ENCODE measurements at places on chromosomes 4 and X. TPM values are rescaled to one million over a fixed set of nuclear protein-coding genes. Genes with fewer than 3 reads are reported as not detected.

The CLTRN gene
- total RNA-seq = 1.2 TPM

The CXorf49B gene
- not detected for total RNA-seq

The RHOXF2 gene
- not detected for total RNA-seq

The NAP1L2 gene
- 1.6 TPM for total RNA-seq

The HMGN5 gene
- total RNA-seq = 2.7 TPM

The SPANXA1 gene
- total RNA-seq = 0.18 TPM

The DBET gene
- not detected for total RNA-seq

The XAGE5 gene
- not detected for total RNA-seq

The ENPP6 gene
- total RNA-seq = not detected

The BANK1 gene
- 0.70 TPM for total RNA-seq

The FAM199X gene
- total RNA-seq = 16.0 TPM

The RPS6KA6 gene
- total RNA-seq = 5.7 TPM

The CENPVL1 gene
- total RNA-seq = not detected

The CCNB3 gene
- 0.42 TPM for total RNA-seq

The RPL36A gene
- 2,402 TPM for total RNA-seq
